Immature natural killer cell (primary cell): ENCODE measurements at places on chromosomes 16 and 17.

DNA sequence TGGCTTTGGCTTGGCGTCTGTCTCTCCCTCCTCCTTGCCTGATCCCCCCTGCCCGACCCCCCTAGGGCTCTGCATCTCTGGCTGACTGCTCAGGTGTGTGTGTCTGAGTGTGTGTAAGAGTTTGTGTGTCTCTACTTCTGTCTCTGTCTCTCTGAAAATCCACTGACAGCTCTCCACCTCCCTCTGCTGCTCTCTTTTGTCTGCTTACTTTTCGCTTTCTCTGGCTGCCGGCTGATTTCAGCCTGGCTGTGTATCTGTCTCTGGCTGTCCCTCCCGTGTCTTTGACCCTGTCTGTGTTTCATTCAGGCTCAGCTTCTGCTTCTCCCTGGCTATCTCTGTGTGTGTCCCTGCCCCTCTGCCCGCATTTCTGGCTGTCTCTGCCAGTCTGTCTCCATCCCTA is 3.8 kb upstream of the SPEM1 start:
- no peak for DNase-seq

- DNase-seq: no peak
These were observed 5.2 kb downstream of the IL32 start for GRCh38 chr16:3070608-3071111.

GRCh38 chr17:45688820-45689219 is 95.3 kb upstream of the CRHR1 start:
- no peak for DNase-seq

DNA sequence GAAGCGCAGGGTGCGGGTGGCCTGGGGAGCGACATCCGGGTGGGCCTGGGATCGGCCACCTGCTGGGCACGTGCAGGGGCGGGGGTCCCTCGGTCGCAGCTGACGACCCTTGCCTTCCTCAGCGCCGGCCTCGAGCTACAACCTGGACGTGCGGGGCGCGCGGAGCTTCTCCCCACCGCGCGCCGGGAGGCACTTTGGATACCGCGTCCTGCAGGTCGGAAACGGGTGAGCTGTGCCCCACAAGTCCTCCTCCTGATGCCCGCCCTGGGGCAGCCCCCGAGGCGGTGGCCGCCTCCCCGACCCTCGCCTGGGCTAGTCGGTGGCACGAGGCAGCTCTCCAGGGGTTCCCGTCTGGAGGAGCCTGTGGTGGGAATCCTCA is 1.5 kb downstream of the ITGAL start:
- DNase-seq: no peak

DNA sequence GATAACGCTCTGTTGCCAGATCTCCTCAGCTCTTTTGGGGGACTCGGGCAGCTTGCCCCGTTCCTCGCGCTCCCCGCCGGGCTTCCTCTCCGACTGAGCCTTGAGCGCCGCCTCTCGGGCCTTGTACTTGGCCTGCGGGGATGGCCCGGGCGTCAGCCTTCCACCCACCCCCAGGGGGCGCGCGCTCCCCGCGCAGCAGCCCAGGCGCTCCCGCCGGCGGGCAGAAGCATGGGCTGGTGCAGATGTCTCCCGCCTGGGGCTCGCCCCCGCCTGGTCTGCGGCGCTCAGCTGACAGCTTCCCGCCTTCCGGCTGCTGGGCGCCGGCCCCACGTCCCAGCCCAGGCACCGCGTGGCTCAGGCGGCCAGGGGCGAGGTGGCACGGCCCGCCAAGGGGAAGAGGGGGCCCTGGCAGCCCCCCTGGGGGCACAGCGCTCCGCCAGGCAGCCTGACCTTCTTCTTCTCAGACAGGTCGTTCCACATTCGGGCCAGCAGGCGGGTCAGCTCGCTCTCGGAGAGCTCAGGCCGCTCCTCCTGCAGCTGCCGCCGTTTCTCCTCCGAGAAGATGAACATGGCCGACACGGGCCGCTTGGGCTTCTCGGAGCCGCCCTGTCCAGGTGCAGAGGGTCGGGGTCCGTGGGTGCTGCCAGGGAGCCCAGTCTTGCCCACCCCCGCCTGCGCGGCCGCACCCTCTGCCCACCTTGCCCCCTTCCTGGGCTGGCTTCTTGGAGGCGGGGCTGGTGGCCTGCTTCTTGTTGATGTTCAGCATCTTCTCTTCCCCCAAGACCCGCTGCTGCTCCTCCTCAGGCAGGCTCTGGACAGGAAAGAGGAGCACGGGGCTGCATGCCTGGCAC is 8.9 kb downstream of the UBTF start:
- DNase-seq: peak; percentile 94

DNA sequence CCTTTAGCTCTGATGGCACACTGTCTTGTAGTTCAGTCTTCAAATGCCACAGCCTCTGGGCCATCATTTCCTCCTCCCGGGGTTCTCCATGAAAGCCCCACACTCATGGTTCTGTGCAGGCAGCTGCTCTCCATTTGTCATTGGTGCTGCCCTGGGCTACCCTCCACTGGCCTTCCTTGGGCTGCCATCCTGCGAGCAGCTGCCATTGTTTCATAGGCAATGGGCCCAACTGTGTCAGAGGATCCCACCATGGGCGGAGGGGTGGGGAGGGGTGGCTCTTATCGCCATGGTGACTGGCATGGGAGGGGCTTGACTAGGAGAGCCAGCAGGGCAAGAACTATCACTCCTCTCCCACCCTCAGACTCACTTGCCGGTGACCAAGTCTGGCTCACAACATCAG is 38.6 kb upstream of the BRD7 start:
- DNase-seq: no peak

DNA sequence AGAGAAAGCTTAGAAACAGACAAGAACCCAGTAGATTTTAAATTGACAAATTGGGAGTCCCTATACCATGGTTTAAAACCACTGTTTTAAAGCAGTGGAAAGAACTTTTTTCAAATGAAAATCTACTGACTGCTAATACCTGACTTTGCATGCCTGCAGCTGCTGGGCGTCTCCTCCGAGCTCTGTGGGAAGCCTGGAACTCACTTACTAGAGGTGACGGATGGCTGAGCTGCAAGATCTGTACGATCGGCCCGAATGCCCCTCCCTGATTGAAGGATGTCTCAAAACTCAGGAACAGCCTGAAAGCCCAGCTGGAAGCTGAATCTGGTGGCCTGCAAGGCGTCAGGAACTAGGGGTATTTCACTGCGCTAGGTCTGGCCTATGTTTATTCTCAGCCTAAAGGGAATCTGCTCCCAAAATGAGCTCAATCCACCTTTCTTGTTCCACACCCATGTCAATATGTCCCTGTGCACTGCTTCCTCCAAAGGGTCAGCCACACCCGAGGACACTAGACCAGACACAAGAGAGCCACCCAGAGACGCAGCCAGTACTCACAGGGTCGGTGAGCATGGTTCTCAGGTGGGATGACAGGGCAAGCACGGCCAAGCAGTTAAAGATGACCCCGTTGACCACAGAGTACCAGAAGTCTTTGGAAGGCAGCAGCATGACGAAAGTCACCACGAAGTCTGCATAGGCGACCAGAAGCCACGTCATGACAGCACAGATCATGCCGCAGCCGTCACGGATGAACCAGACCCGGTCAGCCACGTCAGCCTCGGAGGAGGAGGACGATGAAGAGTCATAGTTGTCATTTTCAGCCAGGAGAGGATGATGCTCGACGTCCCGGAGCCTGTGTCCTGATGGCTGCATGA is 21.4 kb downstream of the ZDHHC7 start:
- no peak for DNase-seq

DNA sequence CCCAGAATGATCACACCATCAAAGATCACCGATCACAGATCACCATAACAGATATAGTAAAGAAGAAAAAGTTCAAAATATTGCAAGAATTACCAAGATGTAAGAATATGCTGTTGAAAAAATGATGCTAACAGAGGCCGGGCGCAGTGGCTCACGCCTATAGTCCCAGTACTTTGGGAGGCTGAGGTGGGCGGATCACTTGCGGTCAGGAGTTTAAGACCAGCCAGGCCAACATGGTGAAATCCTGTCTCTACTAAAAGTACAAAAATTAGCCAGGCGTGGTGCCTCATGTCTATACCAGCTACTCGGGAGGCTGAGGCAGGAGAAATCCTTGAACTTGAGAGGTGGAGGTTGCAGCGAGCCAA is 53.2 kb downstream of the CPPED1 start:
- no peak for DNase-seq

DNA sequence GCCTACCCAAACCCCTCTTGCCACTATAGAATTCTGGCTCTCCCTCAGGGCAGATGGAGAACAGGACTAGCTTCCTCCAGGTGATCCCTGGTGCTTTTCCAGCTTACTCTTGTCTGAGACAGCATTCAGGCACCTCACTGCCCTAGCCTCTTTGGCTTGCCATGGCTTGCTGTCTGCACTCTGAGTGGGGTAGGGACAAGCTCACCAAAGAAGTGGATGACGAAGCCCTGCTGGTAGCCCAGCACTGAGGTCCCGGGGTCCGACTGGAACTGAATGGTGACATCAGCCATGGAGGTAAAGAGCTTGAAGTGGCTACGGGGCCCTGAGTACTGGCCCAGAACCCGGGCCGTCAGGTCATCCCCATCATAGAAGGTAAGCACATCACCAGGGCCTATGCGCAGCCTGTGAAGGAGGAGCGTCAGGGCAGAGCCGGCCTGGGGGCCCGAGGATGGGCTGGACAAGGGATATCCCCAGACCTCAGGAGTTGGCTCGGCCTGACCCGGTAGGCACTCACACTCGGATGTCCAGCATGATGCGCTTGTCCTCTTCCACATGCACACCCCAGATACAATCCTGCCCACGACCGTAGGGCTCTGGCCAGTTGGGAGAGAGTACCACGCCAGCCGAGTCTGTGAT is 7.6 kb upstream of the PHF12 start:
- DNase-seq: no peak

- DNase-seq: no peak
These were observed 6.9 kb downstream of the C17orf75 start for GRCh38 chr17:32335046-32335445.

- no peak for DNase-seq
These were observed 30.4 kb upstream of the SSTR5 start for GRCh38 chr16:1042049-1042744.

DNA sequence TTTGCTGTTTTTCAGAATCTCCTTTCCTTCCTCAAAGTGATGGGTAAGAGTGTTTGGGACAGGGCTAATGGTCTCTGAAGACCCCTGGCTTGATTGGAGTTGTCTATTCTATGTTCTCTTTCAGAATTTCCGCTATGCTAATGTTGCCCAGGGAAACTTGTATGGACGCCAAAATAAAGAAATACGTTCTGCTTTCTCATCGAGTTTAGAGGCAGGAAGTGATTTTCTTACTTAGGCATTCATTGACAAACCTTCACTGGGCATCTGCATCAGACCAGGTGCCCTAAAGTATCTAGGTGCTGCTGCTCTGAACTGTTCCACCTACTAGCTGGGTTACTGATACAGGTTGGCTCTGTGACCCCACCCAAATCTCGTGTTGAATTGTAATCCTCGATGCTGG is 787.9 kb upstream of the EEF2KMT start:
- DNase-seq: no peak

- DNase-seq: no peak
These were observed 110.5 kb upstream of the CORO6 start for GRCh38 chr17:29733166-29733565.

DNA sequence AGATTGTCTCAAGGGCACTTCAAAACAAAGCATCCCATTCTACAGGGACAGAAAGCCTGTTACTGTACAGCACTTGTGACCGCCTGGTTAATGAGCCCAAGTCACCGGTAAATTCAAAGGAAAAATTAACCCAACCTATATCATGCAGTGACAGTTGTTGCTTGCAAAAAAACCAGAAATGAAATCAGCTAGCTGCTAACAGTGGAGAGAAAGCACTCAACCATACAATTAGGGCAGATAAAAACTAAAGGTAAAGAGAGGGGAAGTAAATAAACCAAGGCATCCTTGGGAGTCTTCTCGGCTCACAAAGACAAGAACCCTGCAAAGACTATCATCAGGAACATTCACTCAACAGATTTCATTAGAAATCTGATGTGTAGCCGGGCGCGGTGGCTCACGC is 5.9 kb downstream of the RETREG3 start:
- no peak for DNase-seq

- peak; percentile 33 for DNase-seq
These were observed 55.3 kb downstream of the SKAP1 start for GRCh38 chr17:48374650-48375230.

DNA sequence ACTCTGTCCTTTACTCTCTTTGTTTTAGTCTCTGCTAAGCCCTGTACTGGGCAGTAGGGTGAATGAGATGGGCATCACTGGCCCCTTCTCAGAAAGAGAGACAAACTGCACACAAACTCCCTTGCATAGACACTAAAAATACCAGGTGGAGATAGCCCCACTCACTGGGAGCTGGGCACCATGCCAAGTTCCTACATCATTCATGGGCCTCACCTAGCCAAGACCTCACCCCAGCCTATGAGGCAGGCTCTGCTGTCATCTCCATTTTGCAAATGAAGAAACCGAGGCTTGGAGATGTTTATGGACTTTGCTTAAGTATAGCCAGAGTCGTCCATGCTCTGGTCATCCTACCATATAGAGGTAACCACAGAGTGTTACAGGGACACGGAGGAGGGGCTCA is 499.8 kb upstream of the CDH11 start:
- DNase-seq: no peak

GRCh38 chr16:13920510-13920818 is 510 bp downstream of the ERCC4 start:
- no peak for DNase-seq

DNA sequence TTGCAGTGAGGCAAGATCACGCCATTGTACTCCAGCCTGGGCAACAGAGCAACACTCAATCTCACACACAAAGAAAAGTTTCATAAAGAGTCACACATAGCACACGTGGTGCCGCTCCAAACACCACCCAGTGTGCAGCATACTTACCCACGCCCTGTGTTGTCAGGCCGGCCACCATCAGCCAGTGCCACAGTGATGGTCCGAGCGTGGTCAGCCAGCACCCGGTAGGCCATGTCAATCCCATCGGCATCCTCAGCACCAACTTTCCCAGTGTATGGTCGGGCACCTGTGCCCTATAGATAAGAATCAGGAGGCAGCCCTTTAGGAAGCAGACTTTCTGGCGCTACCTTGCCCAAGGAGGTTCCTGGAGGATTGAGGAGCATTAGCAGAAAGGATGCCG is 17.7 kb upstream of the EXOSC6 start:
- DNase-seq: no peak

- DNase-seq: peak; percentile 50
These were observed 118.0 kb upstream of the ZNF469 start for GRCh38 chr16:88264641-88265285.

DNA sequence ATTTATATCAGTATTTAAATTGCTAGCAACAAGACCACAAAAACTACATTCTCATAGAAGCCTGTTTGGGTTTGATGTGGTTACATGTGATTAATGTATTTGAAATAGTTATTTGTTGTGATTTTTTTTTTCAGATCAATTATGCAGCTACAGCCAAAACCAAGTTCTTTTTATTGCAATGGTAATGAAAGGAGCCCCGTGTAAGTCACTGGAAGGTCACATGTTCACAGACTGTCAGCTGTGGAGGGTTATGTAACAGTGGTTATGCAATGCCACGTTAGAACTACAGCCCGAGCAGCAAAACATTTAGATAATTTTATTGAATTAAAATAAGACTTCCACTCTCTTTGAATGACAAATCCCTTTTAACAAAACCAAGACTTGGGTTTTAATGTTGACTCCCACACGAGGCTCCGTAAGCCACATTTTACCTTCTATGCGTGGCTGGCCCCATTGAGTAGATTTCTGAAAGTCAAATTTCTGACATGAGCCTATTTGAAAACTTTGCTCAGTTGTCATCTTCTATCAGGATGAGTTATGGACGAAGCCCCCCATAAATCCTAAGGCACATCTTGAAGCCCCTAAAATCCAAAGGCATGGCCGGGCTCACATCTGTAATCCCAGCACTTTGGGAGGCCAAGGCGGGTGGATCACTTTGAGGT is 41.8 kb upstream of the SEC14L1 start:
- no peak for DNase-seq
